ENCODE measurements at places on chromosomes 12 and 14.

DNA sequence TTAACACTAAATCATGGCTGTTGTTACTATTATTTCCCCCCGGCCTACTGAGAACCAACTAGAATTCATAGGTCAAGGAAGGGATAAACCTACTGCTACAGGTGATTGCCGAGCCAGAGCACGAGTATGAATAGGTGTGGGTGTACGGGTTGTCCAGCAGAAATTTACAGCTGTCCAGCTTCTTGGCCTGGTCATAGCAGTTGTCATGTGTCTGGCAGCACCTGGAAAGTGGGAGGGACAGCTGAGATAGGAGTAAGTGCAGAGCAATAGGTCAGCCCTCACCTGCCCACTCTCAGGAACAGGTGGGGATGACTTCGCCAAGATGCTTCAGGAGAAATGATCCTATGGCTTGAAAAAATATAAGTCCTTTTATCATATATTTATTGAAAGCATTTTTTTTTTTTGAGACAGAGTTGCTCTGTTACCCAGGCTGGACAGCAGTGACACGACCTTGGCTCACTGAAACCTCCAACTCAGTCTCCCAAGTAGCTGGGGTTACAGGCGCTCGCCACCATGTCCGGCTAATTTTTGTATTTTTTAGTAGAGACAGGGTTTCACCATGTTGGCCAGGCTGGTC lies 2.6 kb downstream of the PLA2G1B start:
- DNase-seq, result no peak

GRCh38 chr12:40313928-40314327 lies 89.1 kb downstream of the LRRK2 start:
- no peak for DNase-seq

GRCh38 chr14:64324461-64324860 lies 30.3 kb upstream of the ESR2 start:
- DNase-seq, result peak; percentile 30

DNA sequence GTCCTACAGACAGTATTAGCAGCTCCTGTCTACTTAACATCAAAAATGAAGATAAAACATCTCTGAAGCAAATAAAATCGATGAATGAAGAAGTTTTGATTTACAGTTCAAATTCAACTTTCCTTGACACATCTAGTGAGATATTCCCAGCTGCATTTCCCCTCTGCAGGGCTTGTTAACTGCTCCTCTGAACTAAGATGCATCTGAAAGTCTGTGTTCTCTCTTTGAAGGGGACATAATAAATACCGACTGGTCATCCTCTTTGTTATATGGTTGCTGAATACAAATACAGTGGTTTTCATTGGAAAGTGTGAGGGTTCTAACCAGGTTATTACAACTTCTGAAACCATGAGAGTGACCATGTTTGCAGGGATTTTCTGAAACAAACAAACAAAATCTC lies 266.4 kb upstream of the SLC16A7 start:
- no peak for DNase-seq

- DNase-seq, result no peak
These were observed 5.6 kb downstream of the SLC11A2 start for GRCh38 chr12:51020448-51021182.

- DNase-seq, result no peak
These were observed 111.6 kb upstream of the NCOR2 start for GRCh38 chr12:124679047-124679446.

DNA sequence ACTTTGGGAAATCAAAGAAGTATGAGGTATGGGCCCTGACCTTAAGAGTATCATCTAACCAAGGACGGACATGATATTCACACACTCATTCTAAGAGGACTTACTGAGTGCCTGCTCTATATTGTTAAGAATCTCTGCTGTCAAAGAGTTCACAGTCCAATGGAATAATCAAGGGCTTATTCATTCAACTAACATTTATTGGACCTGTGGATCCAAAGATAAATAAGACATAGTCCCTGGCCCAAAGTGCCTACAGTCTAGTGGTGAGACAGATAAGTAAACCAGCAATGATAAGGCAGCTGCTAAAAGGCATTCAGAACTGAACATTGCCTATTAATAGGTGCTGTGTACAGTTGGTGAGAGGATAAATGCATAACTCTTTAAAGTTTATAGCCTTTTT lies 11.0 kb downstream of the WDR20 start:
- DNase-seq, result no peak

GRCh38 chr14:33837943-33838683 lies 112.8 kb downstream of the EGLN3 start:
- DNase-seq, result no peak

DNA sequence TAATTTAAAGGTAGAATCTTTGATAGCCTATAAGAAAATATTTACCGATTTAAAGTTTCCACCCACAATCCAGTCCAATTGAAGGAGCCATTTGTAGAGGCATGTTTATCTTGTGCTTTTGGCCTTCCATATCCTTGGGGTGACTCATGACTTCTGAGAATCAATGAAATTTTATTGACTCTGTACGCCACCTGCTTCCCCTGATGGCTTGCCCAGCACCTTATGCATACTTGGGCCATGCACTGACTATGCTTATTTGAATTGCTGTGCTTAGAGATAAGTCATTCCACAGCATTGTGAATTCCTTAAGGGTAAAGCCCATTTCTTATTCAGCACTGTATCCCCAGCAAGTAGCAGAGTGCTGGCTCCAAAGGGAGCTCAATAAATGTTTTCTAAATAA lies 954.8 kb upstream of the SEL1L start:
- no peak for DNase-seq

- DNase-seq, result no peak
These were observed 415.8 kb downstream of the TMTC2 start for GRCh38 chr12:83102499-83102898.

- no peak for DNase-seq
These were observed 120.1 kb downstream of the RGS6 start for GRCh38 chr14:72052356-72052755.

All from epithelial cell of esophagus (primary cell).